ENCODE measurements at places on chromosomes 3 and 15.

DNA sequence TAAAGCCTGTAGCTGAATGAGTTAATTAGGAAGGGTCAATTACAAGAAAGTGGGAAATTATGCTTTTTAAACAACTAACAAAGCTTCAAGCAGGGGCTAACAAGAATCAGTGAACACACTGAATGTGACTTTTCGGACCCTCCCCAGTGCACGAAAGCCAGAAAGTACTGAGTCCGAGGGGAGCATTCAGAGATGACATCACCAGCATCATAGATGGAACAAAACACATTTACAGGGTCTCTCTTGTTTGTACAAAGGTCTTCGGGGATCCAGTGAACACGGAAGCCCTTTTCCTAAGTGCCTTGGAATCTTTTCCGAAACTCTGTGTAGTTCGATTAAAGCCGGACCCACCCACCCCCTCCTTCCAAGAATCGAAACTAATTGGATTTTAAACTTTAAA lies 829 bp downstream of the DCP1A start:
- peak; percentile 34 for DNase-seq

GRCh38 chr3:113141543-113141942 lies 69.8 kb upstream of the BOC start:
- DNase-seq: no peak

DNA sequence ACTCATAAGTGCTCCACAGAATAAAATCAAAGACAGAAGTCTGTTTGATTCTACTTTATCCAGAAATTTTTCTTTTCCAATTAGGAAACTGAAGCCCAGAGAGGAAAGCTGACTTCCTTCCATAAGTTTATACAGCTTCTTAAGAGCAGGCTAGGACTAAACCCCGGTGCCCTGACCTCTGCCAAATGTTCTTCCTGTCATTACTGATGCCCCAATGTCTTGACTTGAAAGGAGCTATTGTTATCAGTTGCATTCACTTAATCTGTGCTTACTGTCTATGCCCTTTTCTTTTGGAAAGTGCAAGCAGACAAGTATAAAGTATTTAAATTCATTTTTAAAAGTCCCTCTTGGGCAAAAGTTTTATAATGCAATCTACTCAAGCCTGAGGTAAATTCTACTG lies 18.1 kb downstream of the CD200 start:
- DNase-seq: no peak

DNA sequence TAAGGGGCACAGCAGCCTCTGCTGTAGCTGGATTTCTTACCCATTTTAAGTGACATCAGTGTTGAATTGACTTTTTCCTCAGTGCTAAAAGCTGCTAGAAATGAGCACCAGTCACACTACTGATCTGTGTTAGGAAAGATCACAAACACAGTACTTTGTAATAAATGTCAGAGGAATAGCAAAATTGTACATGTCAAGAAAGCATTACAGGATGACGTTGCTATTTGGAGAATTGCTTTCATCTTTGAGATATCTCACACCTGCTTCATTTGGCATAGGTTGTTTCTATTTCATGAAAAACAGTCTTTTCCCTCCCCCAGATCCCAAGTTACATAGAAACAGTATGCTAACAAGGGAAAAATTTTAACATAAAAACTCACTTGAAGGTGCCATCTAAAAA lies 77.8 kb downstream of the SLC25A26 start:
- DNase-seq: no peak

DNA sequence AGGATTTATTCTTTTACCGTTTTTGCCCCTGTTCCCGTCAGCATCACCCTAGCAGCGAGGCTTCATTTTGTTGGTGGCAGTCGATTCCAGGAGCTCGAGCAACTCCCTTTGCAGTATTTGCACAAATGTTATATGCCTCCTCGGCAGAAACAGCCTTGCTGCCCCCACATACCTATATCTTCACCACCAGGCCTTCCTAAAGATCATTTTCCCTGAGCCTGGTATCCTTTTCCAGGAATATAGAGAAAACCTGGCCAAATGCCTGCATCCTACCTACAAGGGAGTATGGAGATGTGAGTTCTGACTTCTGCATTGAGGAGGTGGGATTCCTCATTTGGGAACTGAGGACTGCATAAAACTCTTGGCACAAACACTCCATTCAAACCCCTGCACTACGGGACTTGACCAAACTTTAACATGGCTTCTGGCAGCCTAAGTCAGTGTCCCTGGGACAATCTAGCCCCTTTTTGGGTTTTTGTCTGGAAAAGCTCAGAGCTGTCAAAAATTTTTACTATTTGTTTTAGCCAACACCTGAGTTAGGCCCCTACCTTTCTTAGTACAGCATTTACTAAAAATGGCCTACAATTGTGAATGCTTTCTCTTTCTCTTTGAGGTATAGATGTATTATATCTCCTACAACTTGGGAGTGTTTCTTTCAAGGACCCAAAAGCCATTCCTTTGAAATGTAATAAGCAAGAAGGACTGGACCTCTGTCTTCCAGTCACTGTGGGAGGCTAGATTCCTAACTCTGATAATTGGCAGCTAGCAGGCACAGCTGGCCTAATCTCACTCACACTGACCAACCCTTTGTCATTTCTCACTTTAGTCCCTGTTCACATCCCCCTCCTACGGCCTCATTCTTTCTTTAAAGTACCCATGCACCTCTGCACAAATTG lies 12.1 kb upstream of the UBE2Q2 start:
- no peak for DNase-seq

GRCh38 chr15:36605604-36606263 lies 26.3 kb downstream of the CDIN1 start:
- DNase-seq: no peak
